Placental pericyte (primary cell): ENCODE measurements at places on chromosomes 1 and 21. TPM values are rescaled to one million over a fixed set of nuclear protein-coding genes. Genes with fewer than 3 reads are reported as not detected.

The VHLL gene
- 0.29 TPM in 1 of 2 replicates, not detected in the other for total RNA-seq

The AGO4 gene
- total RNA-seq = 14.7 and 16.6 TPM in 2 replicates

The DYNLT5 gene
- 1.0 TPM in 1 of 2 replicates, not detected in the other for total RNA-seq

The DEPDC1 gene
- 1.1 and 55.7 TPM in 2 replicates for total RNA-seq

The DNM3 gene
- 0.22 and 1.4 TPM in 2 replicates for total RNA-seq

The FHL3 gene
- total RNA-seq = 34.4 and 36.1 TPM in 2 replicates

The TFB2M gene
- 18.2 and 26.1 TPM in 2 replicates for total RNA-seq

The PPCS gene
- 34.1 and 50.7 TPM in 2 replicates for total RNA-seq

The ASTN1 gene
- not detected in 2 replicates for total RNA-seq

The SH2D2A gene
- total RNA-seq = 0.14 TPM in 1 of 2 replicates, not detected in the other

The ELF3 gene
- total RNA-seq = 0.29 and 5.3 TPM in 2 replicates

The BEST4 gene
- total RNA-seq = 0.14 and 0.22 TPM in 2 replicates

The ANGPTL3 gene
- under 0.01 TPM in 1 of 2 replicates, not detected in the other for total RNA-seq
